HEK293T (cell line): ENCODE measurements at places on chromosomes 3 and 15.

DNA sequence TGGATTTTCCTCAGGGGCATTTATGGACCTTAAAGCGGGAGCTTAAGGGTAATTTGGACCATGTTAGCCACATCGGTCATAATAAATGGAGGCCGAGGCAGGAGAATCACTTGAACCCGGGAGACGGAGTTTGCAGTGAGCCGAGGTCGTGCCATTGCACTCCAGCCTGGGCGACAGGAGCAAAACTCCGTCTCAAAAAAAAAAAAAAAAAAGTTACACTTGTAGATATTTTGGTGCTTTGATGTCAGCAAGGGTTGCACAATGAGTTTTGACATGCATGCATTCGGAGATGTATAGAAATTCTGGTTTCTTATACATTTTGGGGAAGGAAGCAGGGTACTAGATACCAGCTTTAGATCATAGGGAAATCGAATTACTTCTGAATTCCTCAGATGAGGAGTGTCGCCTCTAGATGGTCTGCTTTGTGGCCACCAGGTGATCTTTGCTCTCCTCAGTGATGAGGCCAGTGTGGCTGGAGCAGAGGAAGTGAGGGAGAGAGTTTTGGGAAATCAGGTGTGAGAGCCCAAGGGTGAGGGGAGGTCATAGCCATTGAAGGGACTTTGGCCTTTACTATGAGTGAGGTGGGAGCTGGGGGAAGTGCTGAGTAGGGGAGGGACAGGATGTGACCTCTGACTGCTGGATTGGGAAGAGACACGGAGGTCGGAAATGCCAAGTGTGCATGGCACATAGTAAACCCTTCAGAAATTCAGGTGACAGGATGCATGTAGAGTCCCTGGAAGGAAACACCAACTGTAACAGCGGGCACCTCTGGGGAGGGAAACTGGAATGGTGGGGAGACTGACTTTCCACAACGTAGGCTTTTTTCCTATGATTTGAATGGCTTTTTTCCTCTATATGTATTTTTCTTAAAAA, 8.4 kb upstream of the RBSN start:
- DNase-seq: no peak

GRCh38 chr3:18580268-18580667, 155.1 kb upstream of the SATB1 start:
- no peak for DNase-seq

DNA sequence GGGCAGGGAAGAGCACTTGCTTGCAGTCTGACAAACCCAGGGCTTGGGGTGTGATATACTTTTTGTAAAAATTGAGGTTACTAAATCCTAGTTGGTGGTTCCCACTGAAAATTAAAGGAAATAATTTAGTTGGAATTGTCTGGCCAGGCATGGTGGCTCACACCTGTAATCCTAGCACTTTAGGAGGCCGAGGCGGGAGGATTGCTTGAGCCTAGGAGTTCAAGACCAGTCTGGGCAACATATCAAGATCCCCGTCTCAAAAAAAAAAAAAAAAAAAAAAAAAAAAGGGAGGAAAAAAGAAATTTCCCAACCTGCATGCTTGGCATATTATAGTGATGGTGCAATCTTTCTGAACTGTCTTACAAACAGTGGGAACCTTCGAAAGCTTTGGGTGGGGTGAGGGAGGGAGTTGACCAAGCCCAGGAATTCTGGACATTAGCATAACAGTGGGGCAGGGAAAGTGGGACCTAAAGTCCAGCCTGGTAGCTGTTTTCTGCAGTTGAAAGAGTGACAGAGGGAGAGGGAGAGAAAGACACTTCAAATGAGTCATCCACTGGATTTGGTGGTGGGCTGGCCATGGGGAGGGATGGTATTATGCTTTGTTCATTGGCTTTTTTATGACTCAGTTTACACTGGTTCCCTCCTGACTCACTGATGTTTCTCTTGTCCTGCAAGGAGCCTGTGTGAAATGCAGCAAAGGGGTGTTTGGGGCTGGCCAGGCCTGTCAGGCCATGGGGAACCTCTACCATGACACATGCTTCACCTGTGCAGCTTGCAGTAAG, 41.1 kb downstream of the LIMD1 start:
- no peak for DNase-seq

- DNase-seq: no peak
Observed at GRCh38 chr3:64848822-64849221, 161.0 kb upstream of the ADAMTS9 start.

DNA sequence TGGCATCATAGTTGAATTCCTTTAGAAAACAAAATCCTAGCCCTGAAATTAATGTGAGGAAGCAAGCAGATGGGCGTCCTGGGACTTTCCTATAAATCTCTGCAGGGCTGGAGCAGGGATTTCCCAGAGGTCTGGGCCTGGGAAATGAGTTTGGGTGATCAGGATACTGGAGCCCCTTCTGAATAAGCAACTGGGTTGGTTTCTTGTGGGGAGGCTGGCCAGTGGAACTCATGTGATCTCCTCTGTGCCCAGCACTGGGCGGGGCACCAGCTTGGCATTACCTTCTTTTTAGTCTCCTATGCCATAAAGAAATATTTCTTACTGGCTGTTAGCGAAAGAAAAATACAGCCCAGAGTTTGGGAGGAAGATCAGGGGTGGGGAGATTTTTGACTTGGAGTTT, 1.7 kb downstream of the THSD4 start:
- no peak for DNase-seq

- DNase-seq: no peak
Observed at GRCh38 chr3:12935023-12935860, 93.9 kb upstream of the RPL32 start.

- no peak for DNase-seq
Observed at GRCh38 chr3:12946649-12947316, 105.4 kb upstream of the RPL32 start.

GRCh38 chr3:69767571-69767970, 28.3 kb downstream of the MITF start:
- no peak for DNase-seq

DNA sequence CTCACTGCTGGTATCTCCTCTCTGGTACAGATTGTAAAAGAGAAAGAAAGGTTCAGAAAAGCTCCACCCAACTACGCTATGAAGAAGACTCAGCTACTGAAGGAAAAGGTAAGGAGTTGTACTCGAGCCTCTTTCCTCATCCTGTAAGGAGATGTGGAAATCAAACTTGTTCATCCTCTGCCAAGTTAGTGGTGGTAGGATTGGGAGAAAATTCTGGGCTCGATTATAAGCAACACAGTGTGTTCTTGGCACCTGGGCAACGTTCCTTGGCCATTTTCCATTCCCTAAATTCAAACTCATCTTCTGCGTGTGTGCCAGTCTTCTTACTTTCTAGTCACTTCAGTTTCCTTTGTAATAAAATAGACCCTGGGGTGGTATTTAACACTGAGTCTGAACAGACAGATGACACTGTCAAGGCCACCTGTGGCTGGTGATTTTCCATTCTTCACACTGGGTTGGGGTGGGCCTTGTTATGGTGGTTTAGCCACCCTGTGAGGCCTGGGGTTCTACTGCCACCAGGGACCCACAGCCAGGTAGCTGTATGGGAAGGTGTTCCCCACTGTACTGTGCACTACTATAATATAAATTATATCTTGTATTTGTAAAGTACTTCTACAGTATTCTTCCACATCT, 17.1 kb upstream of the ITPKA start:
- DNase-seq: no peak

GRCh38 chr3:11154036-11154952, at the start of gene HRH1:
HRH1 (plus strand) TSS chr3:11154493; CDS start chr3:11259038, 104,545 bp downstream.
- DNase-seq: peak; percentile 43
